ENCODE measurements at places on chromosomes 1 and 21.
A peak's percentile ranks its signal among the peaks of the same experiment; 100 is the strongest.

DNA sequence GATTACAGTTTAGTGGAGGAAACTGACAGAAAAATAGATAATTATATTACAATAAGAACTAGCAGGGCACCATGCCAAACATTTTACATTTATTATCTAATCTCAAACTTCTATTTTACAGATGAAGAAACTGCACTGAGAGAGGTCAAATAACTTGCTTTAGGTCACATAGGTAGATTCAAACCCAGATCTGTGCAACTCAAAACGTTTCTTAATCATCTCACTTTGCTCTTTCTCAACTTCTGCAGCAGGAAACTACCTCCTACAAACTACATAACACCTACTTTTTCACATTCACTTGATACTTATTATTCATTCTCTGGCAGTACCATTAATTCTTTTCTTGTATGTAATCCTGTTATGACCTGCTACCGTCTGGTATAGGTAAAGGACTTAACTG lies 49.9 kb upstream of the BCL10 start:
- no peak for DNase-seq

- no peak for DNase-seq
These were observed 10.9 kb upstream of the AGPAT3 start for GRCh38 chr21:43853851-43854772.

DNA sequence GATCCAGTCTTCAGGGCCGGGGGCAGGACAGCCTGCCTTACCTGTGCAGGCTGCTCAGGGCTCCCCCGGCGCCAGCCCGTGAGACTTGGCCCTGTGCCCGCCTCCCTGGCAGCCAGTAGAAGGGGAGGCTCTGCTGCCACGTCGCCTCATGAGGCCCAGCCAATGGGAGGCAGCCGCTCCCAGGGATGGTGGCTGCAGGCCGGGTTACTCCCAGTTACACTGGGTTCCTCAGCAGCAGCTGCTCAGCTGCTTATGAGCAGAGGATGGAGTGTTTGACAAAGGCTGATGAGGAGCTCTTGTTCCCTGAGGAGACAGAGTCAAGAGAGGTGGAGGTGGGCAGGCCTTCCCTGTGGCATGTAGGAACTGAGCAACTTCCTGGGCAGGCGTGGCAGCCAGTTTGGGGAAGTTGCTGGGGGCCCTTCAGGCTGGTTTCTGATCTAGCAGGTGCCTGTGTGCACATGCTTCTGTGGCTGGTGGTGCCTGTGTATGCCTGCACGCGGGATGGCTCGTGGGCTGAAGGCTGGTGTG lies 5.5 kb downstream of the MFSD2A start:
- no peak for DNase-seq

DNA sequence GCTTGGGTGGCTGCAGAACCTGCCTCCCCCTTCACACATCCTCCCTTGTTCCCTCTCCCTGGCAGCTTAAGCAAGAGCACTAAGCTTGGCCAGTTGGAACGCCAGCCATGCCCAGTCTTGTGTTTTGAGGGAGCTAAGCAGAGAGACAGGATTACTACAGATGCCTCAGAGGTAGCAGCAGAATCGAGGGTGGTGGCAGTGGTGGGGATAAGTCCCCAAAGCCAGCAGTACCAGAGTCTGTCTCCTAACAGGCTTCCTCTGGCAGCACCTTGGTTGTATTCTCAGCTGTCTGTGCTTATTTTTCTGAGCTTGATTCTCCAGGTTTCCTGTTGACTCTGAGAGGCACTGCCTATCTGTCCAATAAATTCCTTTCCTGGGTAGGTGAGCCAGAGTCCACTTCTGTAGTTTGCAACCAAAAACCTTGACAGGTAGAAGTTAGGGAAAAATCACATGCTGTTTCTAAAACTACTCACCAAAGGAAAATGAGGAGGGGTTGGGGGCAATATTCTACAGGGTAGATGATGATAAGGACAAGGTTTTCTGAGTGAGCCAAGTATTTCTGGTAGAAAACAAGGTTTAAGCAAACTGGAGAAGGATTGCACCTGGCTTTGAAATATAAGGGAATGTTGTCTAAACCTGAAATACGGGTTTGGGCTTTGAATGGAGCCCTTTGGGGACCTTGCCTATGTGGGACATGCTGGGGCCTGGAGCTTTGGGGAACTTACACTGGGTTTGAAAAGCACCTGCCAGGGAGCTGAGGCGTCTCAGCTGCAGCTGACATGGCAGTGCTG lies 100.8 kb downstream of the PBX1 start:
- no peak for DNase-seq

- DNase-seq: no peak
These were observed 31.4 kb downstream of the QSOX1 start for GRCh38 chr1:180185971-180186645.

GRCh38 chr1:38296047-38296446 lies 249.5 kb upstream of the POU3F1 start:
- no peak for DNase-seq

GRCh38 chr1:66244429-66244828 lies 289.5 kb upstream of the SGIP1 start:
- no peak for DNase-seq

GRCh38 chr1:176998183-176998795 lies 166.2 kb downstream of the ASTN1 start:
- DNase-seq: no peak

DNA sequence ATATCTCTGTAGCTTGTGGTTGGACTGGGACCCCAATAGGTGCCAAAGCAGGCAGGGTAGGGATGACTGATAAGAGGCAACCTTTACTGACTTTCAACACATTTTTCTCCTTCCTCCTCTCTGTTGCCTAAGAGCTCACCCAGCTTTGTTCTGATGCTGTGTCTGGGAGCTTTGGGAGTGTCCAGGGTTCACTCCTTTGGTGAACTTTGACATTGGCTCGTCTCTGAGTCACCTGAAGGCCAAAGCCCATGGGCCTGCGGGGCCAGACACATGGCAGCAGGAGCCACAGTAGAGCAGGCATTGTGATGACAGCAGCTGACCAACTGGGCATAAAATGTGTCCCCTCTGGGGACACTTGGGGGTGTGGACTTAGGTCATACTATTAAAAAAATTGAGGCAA lies 99.5 kb upstream of the ZNF644 start:
- no peak for DNase-seq

GRCh38 chr1:212561501-212561931 lies 47.0 kb upstream of the ATF3 start:
- DNase-seq: no peak

DNA sequence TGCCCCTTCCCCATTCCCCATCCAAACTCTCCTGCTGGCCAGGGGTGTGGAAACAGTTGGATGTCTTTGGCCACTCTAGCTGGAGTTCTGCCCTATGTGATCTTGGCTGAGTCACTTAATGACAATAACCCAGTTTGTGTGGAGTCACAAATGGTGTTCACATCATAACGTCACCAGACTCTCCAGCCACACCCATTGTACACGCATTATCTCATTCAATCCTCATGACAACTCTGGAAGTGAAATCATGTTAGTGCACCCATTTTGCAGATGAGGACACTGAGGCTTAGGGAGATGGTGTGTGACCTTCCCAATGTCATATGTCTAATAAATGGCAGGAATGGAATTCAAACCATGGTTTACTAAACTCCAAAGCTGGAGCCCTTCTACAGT lies 1.2 kb upstream of the CDA start:
- no peak for DNase-seq

GRCh38 chr1:99758073-99758511 lies 8.3 kb downstream of the FRRS1 start:
- no peak for DNase-seq

- no peak for DNase-seq
These were observed 30.8 kb downstream of the RPL5 start for GRCh38 chr1:92862605-92863004.

DNA sequence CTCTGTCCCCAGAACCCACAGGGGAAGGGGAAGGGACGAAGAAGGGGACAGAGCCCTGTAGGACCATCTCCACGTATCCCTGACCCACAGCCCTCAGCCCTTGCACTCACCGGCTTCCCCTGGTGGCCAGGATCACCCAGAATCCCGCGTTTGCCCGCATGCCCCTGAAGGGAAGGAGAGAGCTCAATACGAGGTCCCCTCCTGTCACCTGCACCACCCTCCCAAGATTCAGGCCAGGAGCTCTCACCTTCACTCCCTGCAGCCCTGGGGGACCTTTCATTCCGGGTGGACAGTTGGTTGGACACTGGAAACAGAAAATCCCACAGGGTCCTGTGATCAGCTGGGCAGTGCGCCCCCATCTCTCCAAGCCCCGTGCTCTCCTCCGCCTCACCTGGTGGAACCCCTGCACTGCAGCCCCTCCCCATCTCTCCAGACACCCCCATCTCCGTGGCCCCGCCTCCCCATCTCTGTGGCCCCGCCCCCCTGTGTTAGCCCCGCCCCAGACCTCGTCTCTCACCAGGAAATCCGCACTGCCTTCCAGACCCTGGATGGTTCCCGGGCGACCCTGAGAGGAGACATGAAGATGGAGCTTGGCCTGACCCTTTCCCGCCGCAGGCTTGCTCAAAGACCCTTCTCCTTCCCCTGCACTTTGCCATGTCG lies 6.0 kb downstream of the COL9A2 start:
- no peak for DNase-seq

- DNase-seq: no peak
These were observed 561.0 kb downstream of the LTN1 start for GRCh38 chr21:28431527-28432200.

- no peak for DNase-seq
These were observed 34.9 kb downstream of the CHML start for GRCh38 chr1:241605146-241605805.

DNA sequence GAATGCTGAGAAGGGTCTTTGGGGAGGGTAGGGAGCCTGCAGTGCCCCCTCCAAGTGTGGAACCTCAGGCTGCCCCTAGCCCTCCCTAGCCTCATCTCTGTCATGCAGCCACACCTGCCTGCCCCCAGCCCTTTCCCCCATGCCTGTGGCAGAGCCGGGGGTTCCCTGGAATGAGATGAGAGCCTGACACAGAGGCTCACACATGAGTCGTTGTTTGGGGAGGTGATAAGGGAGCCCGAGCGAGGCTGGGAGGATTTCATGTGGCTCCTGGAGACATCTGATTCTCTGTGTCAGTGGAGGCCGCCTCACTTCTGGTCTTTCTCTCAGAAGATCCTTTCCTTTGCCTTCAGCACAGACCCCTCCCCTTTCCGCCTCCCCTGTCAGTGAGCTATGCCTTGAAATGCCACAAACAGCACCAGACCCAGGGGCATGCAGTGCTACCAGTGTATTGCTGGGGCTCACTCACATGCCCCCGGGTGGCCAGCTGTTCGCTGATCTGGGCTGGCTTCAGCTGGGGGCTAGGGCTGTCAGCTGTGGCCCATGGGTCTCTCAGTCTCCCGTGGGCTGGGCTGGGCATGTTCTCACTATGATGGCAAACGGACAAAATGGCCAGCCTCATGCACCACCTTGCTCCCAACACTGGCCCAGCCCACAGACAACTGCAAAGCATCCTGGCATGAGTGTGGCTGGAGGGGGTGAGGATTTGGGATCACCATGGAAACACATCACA lies 102.6 kb downstream of the AJAP1 start:
- DNase-seq: no peak

GRCh38 chr1:28905921-28906666 lies 8.3 kb upstream of the EPB41 start:
- no peak for DNase-seq

GRCh38 chr1:201488830-201489589 lies 17.9 kb downstream of the CSRP1 start:
- DNase-seq: no peak

DNA sequence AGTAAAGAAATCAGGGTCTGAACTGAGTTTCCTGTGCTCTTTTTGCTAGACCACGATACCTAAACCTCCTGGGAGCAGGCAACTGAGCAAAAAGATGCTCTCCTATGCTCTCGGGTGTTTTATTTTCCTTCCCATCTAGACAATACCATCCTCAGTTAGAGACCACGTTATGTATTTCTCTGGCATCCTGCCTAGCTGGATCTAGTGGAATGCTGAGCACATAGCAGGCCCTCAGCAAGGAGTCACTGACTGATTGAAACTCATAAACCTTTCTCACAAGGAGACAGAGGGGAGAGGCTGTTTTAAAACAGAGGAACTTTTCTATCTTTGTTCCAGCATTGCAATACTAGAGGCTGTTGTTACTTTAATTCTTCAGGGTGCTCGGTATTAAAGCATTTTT lies 168.0 kb downstream of the CYYR1 start:
- DNase-seq: no peak

- no peak for DNase-seq
These were observed 81.5 kb upstream of the LRIF1 start for GRCh38 chr1:111045033-111045722.

DNA sequence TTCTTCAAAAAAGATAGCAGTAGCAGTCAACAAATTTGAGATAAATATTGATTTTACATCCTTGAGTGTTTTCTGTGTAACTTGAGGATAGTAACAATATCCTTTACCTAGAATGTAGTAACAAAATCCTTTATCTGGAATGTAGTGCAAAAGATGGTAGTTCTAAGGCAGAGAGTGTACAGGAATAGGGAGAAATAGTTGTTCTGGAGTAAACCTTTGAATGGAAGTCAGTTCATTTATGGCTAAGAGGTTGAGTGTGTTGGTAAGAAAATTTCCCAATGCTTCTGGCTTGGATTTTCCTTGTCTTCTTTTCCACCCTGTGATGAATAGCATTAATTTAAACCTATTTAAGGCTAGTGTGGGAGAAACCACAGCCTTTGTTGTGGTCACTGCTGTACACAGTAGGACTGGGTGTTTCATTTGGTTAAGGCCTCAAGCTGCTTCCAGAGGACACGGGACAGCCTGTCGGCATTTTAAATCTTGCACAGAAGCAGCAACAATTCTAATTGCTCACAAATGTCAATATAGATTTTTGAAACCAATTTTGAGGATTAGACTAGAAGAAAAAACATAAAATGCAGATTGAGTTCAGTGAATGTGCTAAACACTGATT lies 11.3 kb downstream of the NFIA start:
- no peak for DNase-seq

DNA sequence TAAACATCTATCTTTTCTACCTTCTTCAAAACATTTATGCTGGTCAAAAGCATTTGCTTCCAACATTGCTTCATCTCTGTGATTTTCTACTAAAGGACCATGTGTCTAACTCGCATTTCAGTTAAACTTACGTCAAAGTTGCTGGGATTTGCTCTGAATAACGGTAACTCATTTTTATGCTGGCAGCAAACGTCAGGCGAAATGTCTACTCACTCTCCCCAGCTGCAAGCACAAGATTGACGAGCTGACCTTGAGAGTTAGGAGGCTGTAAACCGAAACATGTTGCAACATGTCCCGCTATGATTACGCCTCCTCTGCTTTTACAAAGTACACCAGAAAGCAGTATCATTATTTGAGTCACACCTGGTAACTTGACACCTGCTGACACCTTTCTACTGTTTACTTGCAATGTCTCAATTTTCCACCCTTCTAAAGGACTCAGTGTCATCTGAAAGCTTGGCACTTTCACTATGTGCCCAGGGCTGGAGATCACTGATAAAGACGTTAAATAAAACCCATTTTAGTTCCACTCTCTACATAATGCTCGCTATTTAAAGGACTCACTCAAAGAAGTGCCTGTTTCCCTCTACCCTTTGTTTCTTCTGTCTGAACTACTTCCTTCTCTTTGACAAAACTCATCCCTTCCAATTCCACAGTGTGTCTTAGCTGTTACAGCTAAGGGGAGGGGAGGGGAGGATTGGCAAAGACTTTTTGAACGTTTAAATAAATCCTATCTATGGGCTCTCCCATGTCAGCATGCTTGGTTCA lies 111.9 kb downstream of the PTPN14 start:
- DNase-seq: no peak

- peak; percentile 69 for DNase-seq
These were observed at the start of gene TSTD1 for GRCh38 chr1:161038523-161039153. TSS of gene TSTD1 (minus strand) at chr1:161038964. CDS start at chr1:161038889, 75 bp downstream.

Measured in stimulated activated CD4-positive, alpha-beta T cell treated with anti-CD3 and anti-CD28 coated beads, Interleukin-12 subunit alpha, Interleukin-12 subunit beta, amount 100 ng/mL, for 24 hours (primary cell).